Umbilical cord (tissue), 2 donors: ENCODE measurements at places on chromosomes 13 and 19. TPM values are rescaled to one million over a fixed set of nuclear protein-coding genes. Genes with fewer than 3 reads are reported as not detected.

- peak; percentile 50 for DNase-seq
These were observed 10.4 kb downstream of the ZNF93 start for GRCh38 chr19:19911150-19911549.

DNA sequence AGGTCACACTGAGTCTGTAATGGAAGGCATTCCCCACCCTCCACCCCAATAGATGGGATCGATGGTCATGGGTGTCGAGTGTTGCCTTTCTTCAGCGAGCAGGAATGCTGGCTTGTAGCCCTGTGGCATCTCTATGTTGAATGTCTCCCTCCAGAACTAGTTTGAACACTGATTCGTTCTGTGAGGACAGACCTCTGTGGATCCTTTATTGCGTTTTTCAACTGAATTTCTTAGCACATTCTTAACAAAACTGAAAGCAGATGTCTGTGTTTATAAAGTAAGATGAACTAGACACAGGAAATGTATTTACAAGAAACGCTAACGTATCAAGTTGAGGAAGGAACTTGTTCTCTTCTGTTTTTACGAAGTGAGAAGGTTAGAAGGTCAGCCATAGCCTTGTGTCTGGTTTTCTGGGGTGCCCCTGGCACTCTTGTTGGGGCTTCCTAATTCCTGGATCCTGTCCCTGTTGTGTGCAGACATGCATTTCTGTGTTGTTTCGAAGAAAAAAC lies 36.8 kb upstream of the TM9SF2 start:
- peak; percentile 30 for DNase-seq

GRCh38 chr13:31072041-31072440 lies 89.7 kb downstream of the HSPH1 start:
- no peak for DNase-seq

- DNase-seq, result no peak
These were observed 10.2 kb downstream of the SIGLEC8 start for GRCh38 chr19:51448011-51448410.

DIRAS1 gene
- 8.2 TPM for total RNA-seq
